Natural killer cell (primary cell): ENCODE measurements at places on chromosomes 6 and 20.
A peak's percentile ranks its signal among the peaks of the same experiment; 100 is the strongest.

GRCh38 chr6:123417535-123417934 lies 219.2 kb downstream of the TRDN start:
- no peak for DNase-seq

DNA sequence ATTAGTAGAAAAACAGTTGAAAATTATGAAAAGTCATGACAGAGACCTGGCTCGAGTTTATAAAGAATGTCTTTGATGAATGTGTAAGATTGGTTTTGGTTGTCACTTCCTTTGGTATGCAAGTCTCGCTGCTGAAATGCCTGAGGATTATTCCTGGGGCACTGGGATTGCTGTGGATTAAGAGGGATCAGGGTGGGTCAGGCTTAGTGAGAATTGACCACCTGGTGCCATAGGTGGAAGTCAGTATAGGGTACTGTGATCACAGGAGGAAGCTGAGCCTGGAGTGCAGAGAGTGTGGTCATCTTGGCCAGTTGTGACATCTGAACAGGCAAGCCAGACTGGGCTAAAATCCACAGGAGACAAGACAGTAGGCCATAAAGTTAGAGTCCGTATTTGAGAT lies 34.9 kb downstream of the CEP43 start:
- DNase-seq = no peak

GRCh38 chr20:9015984-9016324 lies 52.9 kb upstream of the PLCB4 start:
- DNase-seq = no peak

GRCh38 chr6:118725944-118726343 lies 74.6 kb upstream of the CEP85L start:
- peak; percentile 72 for DNase-seq

GRCh38 chr20:4154958-4155411 lies 139.6 kb upstream of the RNF24 start:
- DNase-seq = peak; percentile 38

DNA sequence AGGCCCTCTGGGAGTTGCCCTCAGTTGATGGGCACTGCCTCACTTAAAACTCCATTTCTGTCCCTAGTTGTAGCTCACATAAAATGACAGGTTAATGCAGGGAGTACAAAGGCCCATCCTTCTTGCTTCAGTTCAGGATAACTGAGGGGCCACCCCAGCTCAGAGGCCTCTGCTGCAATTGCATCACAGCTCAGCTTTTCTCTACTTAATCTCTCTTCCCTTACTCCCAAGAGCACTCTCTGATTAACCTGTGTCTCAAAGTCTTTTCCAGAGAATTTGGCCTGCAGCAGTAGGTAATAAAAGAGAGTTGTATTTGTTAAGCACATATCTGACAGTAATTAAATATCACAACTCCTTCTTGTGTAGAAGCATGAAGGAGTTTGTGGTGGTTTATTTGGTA lies 40.9 kb upstream of the FLRT3 start:
- no peak for DNase-seq

- DNase-seq = no peak
Measured at GRCh38 chr6:13212538-13212937, 115.8 kb downstream of the TBC1D7 start.

DNA sequence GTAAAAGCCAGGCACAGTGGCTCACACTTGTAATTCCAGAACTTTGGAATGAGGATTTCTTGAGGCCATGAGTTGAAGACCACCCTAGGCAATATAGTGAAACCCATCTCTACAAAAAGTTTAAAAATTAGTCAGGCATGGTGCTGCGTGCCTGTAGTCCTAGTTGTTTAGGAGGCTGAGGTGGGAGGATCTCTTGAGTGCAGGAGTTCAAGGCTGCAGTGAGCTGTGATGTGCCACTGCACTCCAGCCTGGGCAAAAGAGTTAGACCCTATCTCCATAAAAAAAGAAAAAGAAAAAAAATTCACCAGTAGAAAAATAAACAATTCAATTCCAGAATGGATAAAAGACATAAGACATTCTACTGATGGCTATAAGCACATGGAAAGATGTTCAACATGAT lies 104.9 kb upstream of the LGSN start:
- no peak for DNase-seq

DNA sequence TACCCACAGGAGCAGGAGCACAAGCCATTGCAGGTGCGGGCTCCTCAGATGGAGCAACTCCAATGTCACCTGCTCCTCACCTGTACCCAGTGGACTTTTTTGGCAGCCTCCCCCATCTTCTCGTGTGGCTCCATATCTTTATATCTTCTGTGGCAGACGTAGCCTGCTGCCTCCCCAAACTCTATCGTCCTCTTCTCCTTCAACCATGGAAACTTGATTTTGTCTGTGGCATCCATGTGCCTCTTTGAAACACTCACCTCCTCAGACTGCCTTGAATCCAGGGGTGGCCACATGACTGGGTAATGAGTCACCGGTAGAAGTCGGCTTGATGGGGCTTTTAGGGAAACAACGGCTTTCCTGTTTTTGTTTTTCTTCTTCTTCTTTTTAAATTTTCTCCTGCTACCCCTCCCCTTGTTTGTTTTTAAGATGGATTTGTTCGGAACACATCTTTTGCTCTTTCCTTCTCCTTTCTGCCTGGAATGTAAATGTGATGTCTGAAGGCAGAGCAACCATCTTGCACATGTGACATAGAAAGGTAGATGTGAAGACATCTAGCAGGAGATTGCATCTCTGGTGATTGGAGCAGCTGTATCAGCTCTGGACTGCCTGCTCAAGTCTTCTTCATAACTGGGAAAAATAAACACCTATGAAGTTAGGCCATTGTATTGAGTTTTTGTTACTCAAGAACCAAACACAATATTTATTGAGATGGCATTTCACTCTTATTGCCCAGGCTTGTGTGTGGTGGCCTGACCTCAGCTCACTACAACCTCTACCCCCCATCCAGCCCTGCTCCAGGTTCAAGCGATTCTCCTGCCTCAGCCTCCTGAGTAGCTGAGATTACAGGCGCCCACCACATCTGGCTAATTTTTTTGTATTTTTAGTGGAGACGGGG lies 69.9 kb upstream of the DDR1 start:
- no peak for DNase-seq

GRCh38 chr20:57695940-57696339 lies 13.9 kb downstream of the PMEPA1 start:
- DNase-seq = no peak

- DNase-seq = no peak
Measured at GRCh38 chr20:17470521-17470920, 60.7 kb downstream of the BFSP1 start.

GRCh38 chr20:7497985-7498384 lies 442.3 kb downstream of the HAO1 start:
- no peak for DNase-seq

DNA sequence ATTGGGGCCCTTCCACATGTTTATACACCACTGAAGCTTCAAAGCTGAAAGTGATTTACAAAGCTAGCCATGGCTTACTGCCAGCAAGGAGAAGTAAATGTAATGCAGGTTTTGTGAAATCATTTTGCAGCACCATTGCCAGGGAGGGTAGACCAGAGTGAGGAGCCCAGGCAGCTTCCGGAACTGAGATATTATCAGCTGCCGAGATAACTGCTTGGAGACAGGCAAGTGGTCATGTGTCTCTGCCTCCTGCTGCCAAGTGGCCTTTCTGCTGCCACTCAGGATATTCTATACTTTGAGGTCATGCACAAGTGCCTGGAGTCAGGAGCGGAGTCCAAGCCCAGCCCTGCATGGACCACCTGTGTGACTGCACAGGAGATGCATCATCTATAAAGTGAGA lies 160.2 kb downstream of the SYNDIG1 start:
- DNase-seq = no peak

- DNase-seq = peak; percentile 40
Measured at GRCh38 chr6:125153391-125154117, at the start of gene TPD52L1. Gene TPD52L1, plus strand, starts transcription at chr6:125153773. Its CDS starts 179 bp downstream, at chr6:125153952.

GRCh38 chr6:25336996-25337395 lies 57.8 kb downstream of the CARMIL1 start:
- DNase-seq = no peak

GRCh38 chr6:15474196-15474595 lies 188.6 kb downstream of the DTNBP1 start:
- DNase-seq = no peak

DNA sequence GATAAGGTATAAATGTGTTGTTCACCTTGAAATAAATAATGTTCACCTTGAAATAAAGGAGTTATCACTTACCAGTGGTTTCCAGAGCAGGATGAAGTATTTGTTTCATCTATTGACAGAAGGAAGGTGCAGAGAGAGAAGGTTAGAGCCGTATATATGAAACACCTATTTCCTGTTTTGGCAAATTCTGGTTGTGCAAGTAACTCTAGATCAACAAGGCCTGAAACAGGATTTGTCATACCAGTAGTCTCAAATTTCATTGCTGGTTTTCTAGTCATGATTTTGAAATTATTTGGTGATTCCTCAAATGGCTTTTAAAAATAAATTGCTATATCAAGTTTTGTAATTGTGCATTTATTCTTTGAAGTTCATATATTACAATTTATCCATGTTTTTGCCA lies at the start of gene CRISP3:
Gene CRISP3, minus strand, starts transcription at position 130 of the 400 bp plus-strand sequence. Its CDS starts 21 bp downstream, at position 109.
- DNase-seq = no peak

DNA sequence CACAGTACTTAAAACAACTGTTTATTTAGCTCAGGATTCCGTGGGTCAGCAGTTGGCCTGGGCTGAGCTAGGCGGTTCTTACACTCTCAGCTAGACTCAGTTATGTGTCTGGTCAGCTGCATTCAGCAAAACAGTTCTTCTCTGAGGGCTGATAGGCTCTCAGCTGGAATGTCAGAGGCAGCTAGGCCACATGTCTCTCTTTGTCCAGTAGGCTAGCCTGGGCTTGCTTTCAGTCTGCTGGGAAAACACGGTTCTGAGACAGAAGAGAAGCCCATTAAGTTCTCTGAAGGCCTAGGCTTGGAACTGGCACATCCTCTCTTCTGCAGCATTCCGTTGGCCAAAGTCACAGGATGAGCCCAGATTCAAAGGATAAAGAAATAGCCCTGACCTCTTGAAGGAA lies 65.6 kb downstream of the TULP4 start:
- DNase-seq = no peak

GRCh38 chr20:22217712-22218352 lies 366.5 kb downstream of the FOXA2 start:
- DNase-seq = no peak

DNA sequence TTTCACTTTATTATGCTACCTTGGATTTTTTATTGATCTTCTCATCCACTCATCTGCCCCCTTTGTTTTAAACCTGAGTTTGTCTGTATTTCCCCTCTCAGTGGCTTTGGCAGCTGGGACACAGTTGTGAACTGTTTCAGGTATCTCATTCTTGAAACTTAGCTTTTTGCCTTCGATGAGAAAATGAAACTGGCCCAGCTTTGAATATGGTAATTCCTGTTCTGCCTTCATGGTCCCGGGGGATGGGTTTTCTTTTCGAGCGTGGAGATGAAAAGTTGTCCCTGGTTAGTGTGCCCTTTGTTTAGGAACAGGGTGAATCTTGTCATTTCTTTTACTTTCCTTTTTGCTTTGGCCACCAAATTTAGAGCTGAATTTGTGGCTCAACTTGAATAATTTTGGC lies 25.6 kb downstream of the DHX35 start:
- no peak for DNase-seq

GRCh38 chr6:35084511-35085203 lies 56.5 kb downstream of the TCP11 start:
- peak; percentile 12 for DNase-seq

DNA sequence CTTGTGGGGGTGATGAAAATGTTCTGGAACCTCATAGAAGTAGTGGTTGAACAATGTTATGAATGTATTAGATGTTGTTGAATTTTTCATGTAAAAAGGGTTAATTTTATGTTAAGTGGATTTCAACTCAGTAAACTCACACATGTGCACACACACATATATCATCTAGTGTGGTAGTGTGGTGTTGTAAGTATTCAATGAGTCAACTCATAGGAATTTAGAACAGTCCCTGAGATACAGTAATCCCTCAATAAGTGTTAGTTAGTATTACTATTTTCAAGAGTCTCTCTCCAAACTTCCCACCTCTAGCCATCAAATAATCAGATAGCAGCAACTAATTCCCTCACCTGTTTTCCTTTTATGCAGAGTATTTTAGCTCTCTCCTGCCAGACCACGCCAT lies 563.1 kb upstream of the JARID2 start:
- no peak for DNase-seq

- no peak for DNase-seq
Measured at GRCh38 chr20:40786336-40786735, 97.3 kb upstream of the MAFB start.

- no peak for DNase-seq
Measured at GRCh38 chr6:49556429-49556837, 6.0 kb downstream of the C6orf141 start.

DNA sequence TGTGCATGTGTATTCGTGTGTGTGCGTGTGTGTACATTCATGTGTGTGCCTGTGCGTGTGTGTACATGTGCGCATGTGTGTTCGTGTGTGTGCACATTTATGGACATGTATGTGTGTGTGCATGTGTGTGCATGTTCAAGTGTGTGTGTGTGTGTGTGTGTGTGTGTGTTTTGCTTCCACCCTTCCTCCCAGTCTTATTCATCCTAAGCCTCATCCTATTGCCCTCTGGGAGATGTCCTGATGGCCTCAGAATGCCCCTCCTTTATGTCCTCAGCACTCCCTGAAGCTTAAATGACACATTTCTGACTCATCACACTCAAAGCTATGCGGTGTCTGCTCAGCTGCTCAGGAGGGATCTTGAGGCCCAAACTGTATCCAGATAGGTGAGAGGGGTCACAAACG lies 76.6 kb upstream of the CCDC167 start:
- no peak for DNase-seq

DNA sequence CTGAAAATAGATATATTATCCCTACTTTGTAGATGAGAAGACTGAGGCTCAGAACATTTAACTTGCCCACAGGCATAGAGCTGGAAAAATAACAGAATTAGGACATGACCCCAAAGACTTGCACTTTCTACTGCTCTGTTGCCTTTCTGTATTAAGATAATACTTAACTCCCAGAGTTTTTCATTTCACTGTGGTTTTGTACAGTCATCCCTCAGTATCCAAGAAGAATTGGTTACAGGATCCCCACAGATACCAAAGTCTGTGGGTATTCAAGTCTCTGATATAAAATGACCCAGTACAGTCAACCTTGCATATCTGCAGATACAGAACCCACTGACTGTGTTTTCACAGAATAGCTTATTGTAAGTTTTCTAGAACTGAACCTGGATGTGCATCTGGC lies 16.8 kb downstream of the MRS2 start:
- DNase-seq = no peak

GRCh38 chr6:29925321-29925720 lies 17.0 kb upstream of the HLA-A start:
- DNase-seq = no peak
